Osteoblast (primary cell): ENCODE measurements at places on chromosomes 3 and 15. TPM values are rescaled to one million over a fixed set of nuclear protein-coding genes. Genes with fewer than 3 reads are reported as not detected.
A peak's percentile ranks its signal among the peaks of the same experiment; 100 is the strongest.

IL5RA gene
- total RNA-seq = not detected in 2 replicates

DUSP7 gene
- total RNA-seq = 12.7 and 13.8 TPM in 2 replicates

STRC gene
- total RNA-seq = under 0.01 TPM in 2 replicates

CSTA gene
- total RNA-seq = 18.1 and 18.3 TPM in 2 replicates

KNL1 gene
- total RNA-seq = 3.5 and 3.6 TPM in 2 replicates

XCR1 gene
- not detected in 2 replicates for total RNA-seq

ILDR1 gene
- total RNA-seq = not detected in 2 replicates

- DNase-seq = no peak
Observed at GRCh38 chr3:186613637-186614265, 891 bp downstream of the AHSG start.

- peak; percentile 62 for DNase-seq
Observed at GRCh38 chr15:67121644-67122605, 56.5 kb downstream of the SMAD3 start.

GRCh38 chr15:91456921-91457320 is 356.9 kb downstream of the SV2B start:
- DNase-seq = no peak

DNA sequence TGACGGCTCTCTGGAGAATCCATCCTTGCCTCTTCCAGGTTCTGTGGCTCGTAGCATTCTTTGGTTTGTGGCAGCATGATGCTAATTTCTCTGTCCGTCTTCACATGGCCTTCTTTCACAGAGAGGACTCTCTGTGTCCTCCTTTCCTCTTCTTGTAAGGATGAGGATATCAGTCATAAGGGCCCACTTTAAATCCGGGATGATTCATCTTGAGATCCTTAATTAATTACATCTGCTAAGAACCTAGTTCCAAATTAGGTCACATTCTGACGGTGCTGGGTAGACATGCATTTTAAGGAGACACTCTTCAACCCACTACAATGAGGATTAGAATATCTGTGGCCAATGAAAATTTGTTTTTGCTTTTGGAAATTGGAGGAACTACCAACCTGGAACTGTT is 15.7 kb upstream of the GXYLT2 start:
- peak; percentile 82 for DNase-seq

GRCh38 chr3:190003681-190004123 is 117.0 kb downstream of the P3H2 start:
- DNase-seq = peak; percentile 80

DNA sequence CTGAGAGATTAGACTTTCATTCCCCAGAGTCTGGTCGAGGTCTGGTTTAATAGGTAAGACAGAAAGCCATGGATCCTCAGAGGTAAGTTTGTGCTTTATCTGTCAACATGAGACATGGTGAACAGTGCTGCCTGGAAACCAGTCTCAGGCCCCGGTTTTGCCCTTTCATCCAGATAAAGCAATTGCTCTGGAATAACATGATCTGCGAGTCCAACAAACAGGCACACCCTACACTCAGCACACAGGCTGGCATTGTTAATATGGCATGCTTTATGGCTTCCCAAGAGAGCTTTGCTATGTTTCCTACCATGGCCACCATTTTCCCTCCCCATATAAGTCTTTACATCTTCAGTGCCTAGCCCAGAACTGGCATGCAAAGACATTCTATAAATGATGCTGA is 30.1 kb upstream of the MNS1 start:
- no peak for DNase-seq
